EL (cell line): ENCODE measurements at places on chromosomes 6 and 20.

GRCh38 chr20:4894409-4894808, 106.9 kb downstream of the SLC23A2 start:
- DNase-seq, result no peak

DNA sequence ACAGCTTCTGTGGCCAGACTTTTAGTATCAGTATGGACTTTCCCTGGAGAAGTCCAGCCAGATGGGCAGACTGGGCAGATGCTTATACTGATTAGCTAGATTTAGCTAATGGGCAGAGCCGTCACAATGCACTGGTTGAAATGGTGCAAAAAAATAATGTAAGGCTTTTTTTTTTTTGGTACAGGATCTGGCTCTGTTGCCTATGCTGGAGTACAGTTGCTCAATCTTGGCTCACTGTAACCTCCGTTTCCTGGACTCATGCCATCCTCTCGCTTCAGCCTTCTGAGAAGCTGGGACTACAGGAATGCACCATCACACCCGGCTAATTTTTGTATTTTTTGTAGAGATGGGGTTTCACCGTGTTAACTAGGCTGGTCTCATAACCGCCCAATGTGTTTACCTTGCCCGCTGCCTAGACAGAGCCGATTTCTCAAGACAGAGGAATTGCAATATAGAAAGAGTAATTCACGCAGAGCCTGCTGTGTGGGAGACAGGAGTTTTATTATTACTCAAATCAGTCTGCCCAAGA, 16.4 kb upstream of the KIFC1 start:
- peak; percentile 84 for DNase-seq

DNA sequence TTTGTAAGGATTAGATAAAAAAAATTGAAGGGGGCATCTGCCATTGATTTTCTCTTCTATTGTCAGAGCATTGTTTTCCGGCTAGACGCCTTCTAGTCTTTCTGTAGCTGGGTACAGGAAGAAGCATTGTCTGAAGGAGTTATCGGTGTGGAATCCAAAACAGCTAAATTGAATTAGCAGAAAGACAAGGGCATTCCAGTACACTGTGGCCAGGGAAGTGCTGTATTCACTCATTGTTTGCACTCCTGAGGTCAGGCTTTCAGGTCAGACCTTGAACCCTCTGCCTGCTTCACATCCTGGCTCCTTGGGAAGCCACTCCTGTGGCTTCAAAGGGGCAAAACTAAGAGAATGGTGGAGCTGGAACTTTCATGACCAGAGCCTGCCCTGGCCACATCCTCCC, 81.1 kb upstream of the SNAP25 start:
- DNase-seq, result no peak

GRCh38 chr6:143679041-143679440, 1.3 kb downstream of the PHACTR2 start:
- DNase-seq, result no peak

DNA sequence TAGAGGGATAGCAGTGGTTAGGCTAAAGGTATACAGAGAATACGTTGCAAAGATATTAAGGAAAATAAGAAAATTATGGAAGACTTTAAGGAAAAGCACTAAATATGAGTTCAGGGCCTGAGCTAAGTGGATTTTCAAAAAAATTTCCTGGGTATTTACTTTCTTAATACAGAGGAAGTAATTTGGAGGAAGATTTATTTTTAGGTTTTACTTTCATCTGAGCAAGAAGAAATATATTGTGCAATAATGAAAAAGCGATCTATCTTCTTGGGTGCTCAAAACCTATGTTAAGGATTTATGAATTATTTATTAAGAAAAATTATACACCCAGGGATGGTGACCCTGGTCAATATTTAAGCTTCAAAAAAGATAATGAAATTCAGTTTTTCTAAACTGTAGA, 224.7 kb downstream of the PLCB1 start:
- DNase-seq, result no peak

DNA sequence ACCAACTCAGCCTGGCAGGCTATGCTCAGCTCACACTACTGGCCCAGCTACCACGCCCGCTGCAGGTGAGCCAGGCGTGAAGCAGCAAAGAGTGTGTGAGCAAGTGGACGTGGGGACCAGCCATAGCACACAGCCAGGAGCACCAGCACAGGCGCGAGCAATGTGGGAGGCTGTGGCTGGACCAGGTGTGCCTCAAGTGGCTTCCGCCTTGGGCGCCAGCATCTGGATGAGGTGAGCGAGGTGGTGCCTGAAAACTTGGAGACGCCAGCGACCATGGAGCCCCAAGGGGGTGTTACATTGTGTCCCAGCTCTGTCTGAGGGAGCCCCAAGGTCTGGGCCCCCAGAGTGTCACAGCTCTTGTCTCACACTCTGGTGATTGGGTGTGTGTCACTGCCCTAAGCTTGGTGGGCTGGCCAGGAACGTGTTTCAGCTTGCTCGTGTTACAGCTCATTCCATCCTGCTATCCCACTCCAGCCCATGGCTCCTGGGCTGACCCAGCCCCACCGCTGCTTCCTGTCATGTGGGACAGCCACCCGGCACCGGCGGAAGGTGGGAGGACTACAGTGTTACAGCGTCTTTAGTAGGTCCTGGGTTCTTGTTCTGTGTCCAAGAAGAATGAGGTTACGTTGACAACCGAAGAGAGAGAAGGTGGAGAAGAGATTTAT, 508.0 kb upstream of the MMS22L start:
- no peak for DNase-seq

GRCh38 chr20:45892049-45892825, 1.1 kb downstream of the CTSA start:
- DNase-seq, result peak; percentile 55

- no peak for DNase-seq
Measured at GRCh38 chr6:169115632-169116031, 138.0 kb downstream of the THBS2 start.

DNA sequence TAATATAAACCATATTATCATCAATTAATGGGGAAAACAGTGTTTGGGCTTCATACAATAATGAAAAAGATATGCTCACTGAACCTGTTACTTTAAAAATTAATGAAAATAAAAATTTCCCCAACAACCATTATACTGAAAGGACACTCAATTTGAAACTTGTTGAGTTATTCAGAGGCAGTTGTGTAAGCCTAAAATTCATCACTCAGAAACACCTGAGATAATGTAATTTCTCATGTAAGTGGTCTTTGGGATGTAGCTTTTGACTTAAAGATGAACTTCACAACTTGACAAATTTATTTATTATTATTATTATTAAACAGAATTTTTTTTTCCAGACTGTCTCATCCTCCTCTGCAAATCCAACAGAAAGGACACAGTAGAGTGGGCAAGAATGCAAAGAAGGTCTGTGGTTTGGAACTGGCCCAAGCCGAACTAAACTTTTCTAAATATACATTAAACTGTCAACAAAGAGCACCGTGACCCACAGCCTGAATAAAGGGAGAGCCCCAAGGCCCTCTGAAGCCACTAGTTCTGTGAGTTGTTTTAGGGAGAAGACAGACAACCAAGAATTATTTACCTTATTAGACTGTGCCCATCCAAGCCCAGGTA, 32.2 kb upstream of the HEY2 start:
- no peak for DNase-seq

DNA sequence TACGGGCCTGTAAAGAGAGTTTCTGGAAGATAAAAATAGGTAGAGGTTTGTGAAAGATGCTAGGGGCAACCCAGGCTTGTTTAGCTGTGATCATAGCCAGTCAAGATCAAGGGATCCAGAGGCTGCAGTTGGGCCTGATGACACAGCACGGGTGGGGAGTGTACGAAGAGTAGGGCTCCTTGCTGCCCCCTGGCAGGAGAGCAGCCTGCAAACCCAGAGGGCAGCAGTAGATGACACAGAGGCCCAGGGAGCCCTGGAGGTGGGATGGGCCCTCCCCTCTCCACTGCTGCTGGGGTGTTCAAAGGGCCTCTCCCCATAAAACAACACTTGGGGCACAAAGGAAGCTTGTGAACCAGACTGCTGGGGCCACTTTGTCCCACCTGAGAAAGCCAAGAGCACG, 47.2 kb downstream of the VEGFA start:
- peak; percentile 50 for DNase-seq

GRCh38 chr6:114605656-114606055, 262.8 kb upstream of the HS3ST5 start:
- DNase-seq, result no peak

DNA sequence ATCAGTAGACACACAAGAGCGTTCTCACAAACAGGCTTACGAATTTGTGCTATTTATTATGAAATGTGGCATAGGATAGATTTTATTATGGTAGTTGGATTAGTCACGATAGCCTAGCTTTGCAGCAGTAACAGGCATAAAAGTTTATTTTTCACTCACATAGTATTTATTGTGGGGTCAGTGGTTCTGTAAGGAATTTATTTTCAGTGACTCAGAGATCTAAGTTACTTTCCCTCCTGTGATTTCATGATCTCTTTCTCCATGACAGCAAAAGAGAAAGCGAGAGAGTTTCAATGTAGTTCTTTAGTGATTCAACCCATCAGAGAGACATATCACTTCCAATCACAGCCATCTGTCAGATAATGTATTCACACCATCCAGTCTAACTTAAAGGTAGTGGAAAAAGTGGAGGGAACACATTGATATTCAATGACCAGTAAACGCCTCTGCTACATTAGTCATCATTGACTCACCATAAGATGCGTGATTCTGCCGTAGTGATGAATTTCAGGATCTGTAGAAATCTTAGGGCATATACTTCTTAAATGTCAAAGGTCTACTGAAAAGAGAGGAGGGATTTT, 605.5 kb downstream of the HDGFL1 start:
- DNase-seq, result peak; percentile 93

DNA sequence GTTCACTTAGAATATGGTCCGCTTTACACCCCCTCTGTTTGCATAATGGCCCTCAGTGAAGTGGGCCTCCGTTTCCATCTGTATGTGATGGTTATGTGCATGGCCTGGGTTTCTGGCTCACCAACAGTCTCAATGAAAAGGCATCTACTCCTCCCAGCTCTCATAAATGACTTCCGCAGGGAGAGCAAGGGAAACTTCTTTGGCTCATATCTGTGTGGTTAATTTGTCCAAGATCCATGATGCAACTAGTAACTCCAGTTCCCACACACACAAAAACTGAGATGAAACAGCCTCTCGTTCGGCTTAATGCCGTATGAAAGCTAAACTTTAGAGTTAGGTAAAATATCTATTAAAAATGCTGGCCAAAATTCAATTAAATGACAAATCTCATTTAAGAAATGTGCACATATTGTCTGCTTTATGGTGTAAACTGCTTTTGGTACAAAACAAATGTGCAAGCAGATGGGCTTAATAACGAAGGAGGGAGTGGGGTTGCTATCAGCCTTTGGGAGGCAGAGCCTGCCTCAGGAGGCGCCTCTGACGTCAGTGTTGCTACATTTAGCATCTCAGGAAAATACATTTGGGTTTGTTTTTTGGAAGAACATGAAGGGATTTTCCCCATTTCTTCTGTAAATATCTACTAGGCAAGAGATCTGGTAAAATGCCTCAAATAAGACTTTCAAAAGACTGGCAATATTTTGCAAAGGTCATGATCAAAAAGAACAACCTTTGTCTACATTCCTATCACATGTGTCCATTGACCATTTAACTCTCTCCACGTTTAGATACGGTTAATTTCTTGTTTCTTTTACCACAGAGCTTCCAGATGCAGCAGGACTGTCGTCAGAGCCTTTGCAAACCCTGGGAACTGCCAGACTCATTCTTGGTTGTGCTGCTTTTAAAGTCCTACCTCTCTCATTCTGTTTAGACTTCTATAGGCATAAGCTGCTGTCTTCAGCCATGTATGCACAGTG, 96.8 kb downstream of the ARMC2 start:
- peak; percentile 84 for DNase-seq

DNA sequence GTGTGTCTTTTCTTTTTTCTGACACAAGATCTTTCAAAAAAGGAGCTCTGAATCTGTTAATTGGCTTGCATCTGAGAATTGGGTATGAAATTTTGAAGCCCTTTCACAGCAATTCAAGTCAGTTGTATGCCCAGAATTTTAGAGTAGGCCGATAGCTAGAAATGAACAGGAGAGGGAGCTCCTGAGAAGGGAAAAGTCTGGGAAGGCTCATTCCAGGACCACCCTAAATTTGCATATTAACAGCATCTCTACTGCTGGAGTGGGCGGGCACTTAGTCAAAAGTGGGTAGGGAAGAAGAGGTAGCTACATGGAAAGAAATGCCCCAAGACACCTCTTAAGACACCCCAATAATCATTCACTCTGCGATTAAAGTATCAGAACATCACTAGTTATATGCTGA, 928.3 kb downstream of the TBC1D32 start:
- DNase-seq, result no peak

GRCh38 chr6:49252901-49253300, 210.2 kb downstream of the MMUT start:
- DNase-seq, result no peak

DNA sequence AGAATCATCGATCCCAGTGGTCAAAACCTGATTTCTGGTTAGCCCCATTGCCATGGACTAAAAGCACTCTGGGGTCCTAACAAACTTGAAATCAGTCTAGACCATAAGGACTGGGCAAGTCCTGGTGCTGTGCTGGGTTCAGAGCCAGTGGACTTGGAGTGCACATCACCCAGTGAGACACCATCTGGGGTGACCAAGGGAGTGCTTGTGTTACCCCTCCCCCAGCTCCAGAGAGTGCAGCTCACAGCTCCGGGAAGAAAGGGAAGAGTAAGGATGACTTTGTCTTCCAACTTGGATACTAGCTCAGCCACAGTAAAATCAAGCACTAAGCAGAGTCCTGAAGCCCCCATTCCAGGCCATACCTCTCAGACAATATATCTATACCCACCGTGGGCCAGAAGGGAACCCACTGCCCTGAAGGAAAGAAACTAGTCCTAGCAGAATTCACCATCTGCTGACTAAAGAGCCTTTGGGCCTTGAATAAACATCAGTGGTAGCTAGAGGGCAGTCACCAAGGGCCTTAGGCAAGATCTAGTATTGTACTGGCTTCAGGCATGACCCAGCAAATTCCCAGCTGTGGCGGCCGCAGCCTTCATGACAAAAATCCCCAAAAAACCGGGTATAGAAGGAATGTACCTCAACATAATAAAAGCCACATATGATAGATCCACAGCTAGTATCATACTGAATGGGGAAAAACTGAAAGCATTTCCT, 153.5 kb upstream of the OGFRL1 start:
- DNase-seq, result no peak

DNA sequence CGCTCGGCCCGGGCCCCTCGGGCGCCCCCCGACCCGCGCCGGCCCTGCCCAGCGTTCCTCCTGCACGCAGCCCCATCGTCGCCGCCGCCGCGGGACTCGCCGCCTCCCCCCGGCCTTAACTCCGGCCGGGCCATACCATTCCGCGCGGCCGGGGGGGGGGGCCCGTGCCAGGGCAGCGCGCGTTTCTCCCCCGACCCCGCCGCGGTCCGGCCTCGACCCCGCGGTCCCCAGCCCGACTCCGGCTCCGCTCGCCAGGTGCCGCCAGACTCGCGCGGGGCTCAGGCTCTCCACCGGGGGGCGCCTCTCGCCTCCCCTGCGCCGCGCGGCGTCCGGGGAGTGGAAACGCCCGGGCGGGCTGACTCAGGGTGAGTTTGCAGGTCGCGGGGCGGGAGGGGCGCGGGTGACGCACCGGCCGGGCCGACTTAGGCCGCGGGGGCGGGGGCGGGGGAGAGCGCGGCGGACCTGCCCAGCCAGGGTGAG, at the start of gene SRXN1:
TSS of gene SRXN1 (minus strand) at position 91 of the 480 bp plus-strand sequence. CDS start at position 76, 15 bp downstream.
- DNase-seq, result peak; percentile 94

- peak; percentile 92 for DNase-seq
Measured at GRCh38 chr6:81451787-81452186, 300.7 kb downstream of the TENT5A start.

- no peak for DNase-seq
Measured at GRCh38 chr6:56616967-56617366, 25.7 kb downstream of the DST start.

- DNase-seq, result no peak
Measured at GRCh38 chr6:142406131-142406530, 104.3 kb downstream of the ADGRG6 start.
